ENCODE measurements at places on chromosomes 4 and X. TPM values are rescaled to one million over a fixed set of nuclear protein-coding genes. Genes with fewer than 3 reads are reported as not detected.

The SPARCL1 gene
- 54.9 TPM for total RNA-seq

The PLK4 gene
- total RNA-seq: 11.7 TPM

The IL2RG gene
- total RNA-seq: not detected

The PABPC5 gene
- total RNA-seq: 11.9 TPM

The DCAF4L1 gene
- total RNA-seq: under 0.01 TPM

The EDA gene
- 5.5 TPM for total RNA-seq

The MAP7D2 gene
- total RNA-seq: 7.6 TPM

The ENOX2 gene
- 5.1 TPM for total RNA-seq

The MAGEB17 gene
- 0.16 TPM for total RNA-seq

The KIAA1210 gene
- total RNA-seq: under 0.01 TPM

The AFF2 gene
- total RNA-seq: 343 TPM

The ZNF157 gene
- 4.7 TPM for total RNA-seq

The PCDH10 gene
- total RNA-seq: 43.8 TPM

The RTL9 gene
- total RNA-seq: 0.16 TPM

The MAGEA10 gene
- total RNA-seq: not detected

The BANK1 gene
- total RNA-seq: 0.16 TPM

Data from occipital lobe (tissue), 3 donors.